Lung (tissue), 17 donors: ENCODE measurements at places on chromosomes 3 and 15. TPM values are rescaled to one million over a fixed set of nuclear protein-coding genes. Genes with fewer than 3 reads are reported as not detected.

DNA sequence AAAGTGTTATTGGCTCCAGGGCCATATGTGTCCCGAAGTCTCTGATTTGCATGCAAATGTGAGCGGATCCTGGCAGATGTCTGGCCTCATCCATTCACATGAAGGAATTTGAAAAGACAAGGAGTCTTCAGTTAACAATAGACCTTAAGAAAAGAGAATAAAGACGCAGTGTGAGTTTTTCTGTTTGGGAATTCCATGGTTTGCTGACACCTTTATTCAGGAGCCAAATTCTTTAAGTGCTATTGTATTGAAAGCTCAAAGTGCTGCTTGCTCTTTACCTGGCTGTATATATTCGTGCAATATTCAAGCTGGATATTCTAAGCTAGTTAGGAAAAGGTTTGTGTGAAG lies 2.2 kb downstream of the LRRN1 start:
- no peaks in the 10 kb centered on the region for H3K4me1 ChIP-seq
- no peak for DNase-seq
- H3K36me3 ChIP-seq: peaks cover 3% of the 10 kb centered on the region
- H3K4me3 ChIP-seq: no peak overlapping the region
- peaks cover 21% of the 10 kb centered on the region for H3K27me3 ChIP-seq
- no peak overlapping the region for H3K27ac ChIP-seq

- H3K27ac ChIP-seq: no peak overlapping the region
- no peaks in the 10 kb centered on the region for H3K27me3 ChIP-seq
- no peak for DNase-seq
- no peak overlapping the region for H3K4me3 ChIP-seq
- peaks cover 2% of the 10 kb centered on the region for H3K4me1 ChIP-seq
- H3K36me3 ChIP-seq: no peaks in the 10 kb centered on the region
These were observed 54.7 kb upstream of the CA12 start for GRCh38 chr15:63436341-63436740.

PAQR5 gene
- polyA plus RNA-seq: 9.2 TPM

CPEB1 gene
- polyA plus RNA-seq: 0.42 TPM

SLC2A2 gene
- not detected for polyA plus RNA-seq

DNA sequence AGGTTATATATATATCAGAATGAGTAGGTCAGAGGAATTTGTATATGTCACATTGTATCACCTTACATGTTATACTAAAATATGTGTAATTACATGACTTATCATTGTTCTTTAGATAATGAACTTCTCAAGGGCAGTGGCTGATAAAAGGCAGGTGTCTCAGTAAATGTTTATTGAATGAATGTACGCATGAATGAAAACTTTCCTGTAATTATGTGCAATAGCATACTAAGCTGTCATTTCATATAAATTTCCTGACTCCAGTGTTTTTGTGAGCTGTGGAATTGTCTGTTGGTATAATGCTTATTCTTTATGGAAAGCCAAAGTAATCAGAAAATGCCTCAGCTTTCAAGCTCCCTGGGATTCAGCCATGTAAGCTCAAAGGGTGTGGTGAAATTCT lies 4.2 kb downstream of the TBC1D23 start:
- H3K27me3 ChIP-seq: no peaks in the 10 kb centered on the region
- H3K4me1 ChIP-seq: peaks cover 12% of the 10 kb centered on the region
- DNase-seq: no peak
- no peak overlapping the region for H3K27ac ChIP-seq

PCLAF gene
- 7.3 TPM for polyA plus RNA-seq

STRIT1 gene
- polyA plus RNA-seq: not detected

DNA sequence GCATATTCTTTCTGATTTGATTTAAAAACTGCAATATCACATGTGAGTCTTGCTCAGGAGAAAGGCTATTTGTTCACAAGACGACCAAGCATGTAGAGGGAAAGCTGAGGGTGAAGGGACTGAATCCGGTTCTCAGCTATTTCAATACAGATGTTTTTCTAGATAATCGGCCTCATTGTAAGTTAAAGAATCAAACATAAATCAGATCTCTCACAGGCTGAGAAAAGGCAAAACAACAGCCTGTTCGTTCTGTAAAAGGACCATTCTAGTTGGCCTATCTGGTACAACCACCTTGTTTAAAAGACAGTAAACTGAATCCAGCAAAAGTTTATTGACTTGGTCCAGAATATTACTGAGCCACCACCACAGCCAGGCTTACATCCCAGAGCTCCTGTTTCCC lies 1045.7 kb upstream of the CFAP20DC start:
- no peak overlapping the region for H3K4me3 ChIP-seq
- no peak for DNase-seq
- no peaks in the 10 kb centered on the region for H3K27me3 ChIP-seq
- no peak overlapping the region for H3K27ac ChIP-seq
- H3K36me3 ChIP-seq: no peaks in the 10 kb centered on the region
- no peaks in the 10 kb centered on the region for H3K4me1 ChIP-seq

- H3K27ac ChIP-seq: no peak overlapping the region
- H3K4me1 ChIP-seq: peaks cover 16% of the 10 kb centered on the region
- H3K4me3 ChIP-seq: no peak overlapping the region
- no peaks in the 10 kb centered on the region for H3K36me3 ChIP-seq
- DNase-seq: no peak
These were observed 42.6 kb upstream of the POLG start for GRCh38 chr15:89377024-89377841.

- H3K4me1 ChIP-seq: peaks cover 6% of the 10 kb centered on the region
- no peaks in the 10 kb centered on the region for H3K27me3 ChIP-seq
- no peaks in the 10 kb centered on the region for H3K36me3 ChIP-seq
- H3K4me3 ChIP-seq: no peak overlapping the region
These were observed 325.5 kb downstream of the CHST2 start for GRCh38 chr3:143445118-143445517.

- no peak overlapping the region for H3K4me3 ChIP-seq
- no peaks in the 10 kb centered on the region for H3K36me3 ChIP-seq
- no peaks in the 10 kb centered on the region for H3K4me1 ChIP-seq
These were observed 23.4 kb upstream of the GREM1 start for GRCh38 chr15:32694222-32694983.

- H3K4me1 ChIP-seq: peaks cover 22% of the 10 kb centered on the region
- H3K27me3 ChIP-seq: no peaks in the 10 kb centered on the region
- no peak for DNase-seq
- no peak overlapping the region for H3K4me3 ChIP-seq
These were observed 21.5 kb downstream of the SENP8 start for GRCh38 chr15:72139667-72140066.

GRCh38 chr3:112973325-112974177 lies 1.4 kb downstream of the CD200R1 start:
- H3K4me1 ChIP-seq: no peaks in the 10 kb centered on the region
- H3K27ac ChIP-seq: no peak overlapping the region
- H3K4me3 ChIP-seq: no peak overlapping the region
- no peaks in the 10 kb centered on the region for H3K27me3 ChIP-seq
- no peaks in the 10 kb centered on the region for H3K36me3 ChIP-seq

ARHGEF3 gene
- polyA plus RNA-seq: 16.0 TPM

- H3K27ac ChIP-seq: no peak overlapping the region
- no peaks in the 10 kb centered on the region for H3K36me3 ChIP-seq
- no peaks in the 10 kb centered on the region for H3K4me1 ChIP-seq
- no peak for DNase-seq
These were observed 230.7 kb upstream of the SLCO3A1 start for GRCh38 chr15:91622711-91623342.

- H3K36me3 ChIP-seq: no peaks in the 10 kb centered on the region
- H3K27ac ChIP-seq: no peak overlapping the region
- H3K4me1 ChIP-seq: no peaks in the 10 kb centered on the region
- no peak overlapping the region for H3K4me3 ChIP-seq
- no peak for DNase-seq
- no peaks in the 10 kb centered on the region for H3K27me3 ChIP-seq
These were observed 996.0 kb downstream of the OTOL1 start for GRCh38 chr3:162492446-162493081.

HDC gene
- polyA plus RNA-seq: 0.57 TPM

UBA7 gene
- 72.4 TPM for polyA plus RNA-seq

IDH3A gene
- polyA plus RNA-seq: 28.6 TPM

HYKK gene
- 1.6 TPM for polyA plus RNA-seq

DNA sequence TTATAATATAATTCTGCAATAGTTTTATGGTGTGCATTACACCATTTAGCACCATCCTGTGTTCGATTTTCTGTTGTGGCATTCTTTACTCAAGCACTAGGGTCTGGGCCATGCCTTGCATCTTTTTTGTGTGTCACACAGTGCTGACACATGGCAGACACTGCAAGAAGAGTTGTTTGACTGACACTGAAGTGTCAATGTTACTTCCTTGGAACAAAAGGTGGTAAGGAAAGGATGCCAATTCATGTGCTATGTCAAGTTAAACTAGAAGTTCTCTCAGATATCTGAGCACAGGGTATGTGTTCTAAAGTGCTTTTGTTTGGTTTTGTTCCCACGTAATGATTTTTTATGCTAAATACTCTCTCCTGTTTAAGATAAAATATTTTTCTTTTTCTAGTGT lies 102.5 kb upstream of the UNC13C start:
- no peak overlapping the region for H3K27ac ChIP-seq
- DNase-seq: no peak
- no peaks in the 10 kb centered on the region for H3K27me3 ChIP-seq
- H3K4me1 ChIP-seq: no peaks in the 10 kb centered on the region

SNTN gene
- polyA plus RNA-seq: 23.2 TPM

- DNase-seq: no peak
- no peak overlapping the region for H3K4me3 ChIP-seq
- no peaks in the 10 kb centered on the region for H3K27me3 ChIP-seq
- H3K27ac ChIP-seq: no peak overlapping the region
- H3K36me3 ChIP-seq: no peaks in the 10 kb centered on the region
These were observed 42.0 kb downstream of the SEMA5B start for GRCh38 chr3:122985539-122985938.

DNA sequence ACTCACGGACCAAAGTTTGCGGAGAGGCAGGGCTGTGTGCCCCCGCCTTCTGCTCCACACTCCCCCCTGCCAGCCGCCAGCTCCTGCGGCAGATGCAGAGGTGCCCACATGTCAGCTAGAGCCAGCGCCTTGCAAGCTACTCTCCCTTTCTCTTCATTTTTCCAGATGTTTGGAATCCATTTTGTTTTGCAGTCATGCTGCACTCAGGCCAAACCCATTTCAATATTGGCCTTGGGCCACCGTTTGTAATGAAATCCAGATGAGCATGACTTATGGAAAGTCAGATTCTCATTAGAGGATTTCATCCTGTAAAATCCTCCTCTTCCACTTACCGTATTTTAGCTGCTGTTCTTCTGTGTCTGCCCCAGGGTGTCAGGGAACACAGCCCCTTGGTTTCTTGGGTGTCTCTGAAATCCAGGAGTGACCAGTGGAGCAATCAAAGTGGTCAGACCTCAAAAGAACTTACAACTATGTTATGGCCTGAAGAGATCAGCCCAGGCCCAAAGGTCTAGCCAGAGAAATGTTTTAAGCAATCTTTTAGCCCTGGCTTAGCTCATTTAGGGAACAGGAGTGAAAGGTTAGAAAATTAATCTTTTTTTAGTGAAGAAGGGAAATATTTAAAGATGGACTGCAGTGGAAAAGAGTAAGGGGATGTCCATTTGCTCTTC lies 65.8 kb downstream of the AAGAB start:
- peaks cover 39% of the 10 kb centered on the region for H3K4me1 ChIP-seq
- H3K27ac ChIP-seq: peak overlapping the region; percentile 52
- H3K36me3 ChIP-seq: peaks cover 38% of the 10 kb centered on the region
- DNase-seq: peak; percentile 84

DNA sequence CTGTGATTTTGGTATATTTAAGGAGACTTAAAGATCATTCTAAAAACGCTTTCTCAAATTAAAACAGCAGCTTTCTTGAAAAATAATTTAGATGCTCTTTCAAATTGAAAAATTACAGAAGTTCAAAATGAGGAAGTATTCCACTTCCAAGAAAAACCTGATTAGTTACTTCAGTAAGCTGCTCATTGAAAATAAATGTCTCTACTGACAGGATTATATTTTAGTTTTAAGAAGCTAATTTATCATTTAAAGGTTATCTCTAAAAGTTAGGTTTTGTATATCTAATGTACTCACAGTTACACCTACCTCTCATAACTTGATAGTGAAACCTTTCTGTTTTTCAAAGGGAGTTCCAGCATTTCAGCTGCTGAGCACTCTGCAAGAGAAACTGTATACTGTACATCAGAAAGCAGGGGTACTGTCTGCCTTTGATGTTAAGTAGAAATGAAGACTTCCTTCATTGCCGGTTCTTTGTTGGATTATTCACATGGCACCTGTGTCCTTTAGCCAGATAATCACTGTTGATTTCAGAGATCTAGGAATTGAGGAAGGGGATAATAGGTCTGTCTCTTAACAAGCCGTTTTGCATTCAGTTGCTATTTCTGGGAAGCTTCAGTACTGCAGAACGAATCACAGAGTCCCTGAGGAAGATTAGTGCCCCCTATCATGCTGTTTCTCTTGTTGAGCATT lies 161.6 kb downstream of the TCF12 start:
- no peaks in the 10 kb centered on the region for H3K36me3 ChIP-seq
- peaks cover 9% of the 10 kb centered on the region for H3K4me1 ChIP-seq
- no peak overlapping the region for H3K4me3 ChIP-seq
- DNase-seq: no peak
- no peaks in the 10 kb centered on the region for H3K27me3 ChIP-seq
- H3K27ac ChIP-seq: no peak overlapping the region

- peak; percentile 54 for DNase-seq
- peaks cover 6% of the 10 kb centered on the region for H3K4me1 ChIP-seq
- no peaks in the 10 kb centered on the region for H3K27me3 ChIP-seq
- no peaks in the 10 kb centered on the region for H3K36me3 ChIP-seq
- no peak overlapping the region for H3K4me3 ChIP-seq
These were observed 55.7 kb downstream of the TNIK start for GRCh38 chr3:171404376-171404967.

CAMK2N2 gene
- 0.03 TPM for polyA plus RNA-seq
